ENCODE measurements at places on chromosomes 16 and 17. TPM values are rescaled to one million over a fixed set of nuclear protein-coding genes. Genes with fewer than 3 reads are reported as not detected.

The TMEM100 gene
- polyA plus RNA-seq: 42.6 TPM

The HP gene
- polyA plus RNA-seq: 49.0 TPM

The PRPSAP2 gene
- polyA plus RNA-seq: 13.3 TPM

The CACNA1H gene
- 6.5 TPM for polyA plus RNA-seq

The CRYM gene
- 0.90 TPM for polyA plus RNA-seq

The NOXO1 gene
- not detected for polyA plus RNA-seq

The TEKT3 gene
- polyA plus RNA-seq: 0.67 TPM

The SLC6A4 gene
- polyA plus RNA-seq: 0.29 TPM

The TBX6 gene
- 0.67 TPM for polyA plus RNA-seq

The TUBB3 gene
- polyA plus RNA-seq: 5.1 TPM

The ENKD1 gene
- 10.4 TPM for polyA plus RNA-seq

The SULT1A3 gene
- polyA plus RNA-seq: 5.0 TPM

The CDRT15L2 gene
- polyA plus RNA-seq: not detected

The EVPLL gene
- not detected for polyA plus RNA-seq

The EPN3 gene
- polyA plus RNA-seq: 0.67 TPM

The KRT9 gene
- polyA plus RNA-seq: not detected

The GCGR gene
- polyA plus RNA-seq: 1.4 TPM

The STAT3 gene
- polyA plus RNA-seq: 92.9 TPM

The NOS2 gene
- 0.34 TPM for polyA plus RNA-seq

The SULT1A4 gene
- polyA plus RNA-seq: 29.2 TPM

The ZSCAN10 gene
- not detected for polyA plus RNA-seq

The TM4SF5 gene
- not detected for polyA plus RNA-seq

The WSCD1 gene
- 1.2 TPM for polyA plus RNA-seq

The PLCG2 gene
- polyA plus RNA-seq: 2.0 TPM

The RRAD gene
- polyA plus RNA-seq: 2.4 TPM

The NME1 gene
- 131 TPM for polyA plus RNA-seq

The C16orf89 gene
- 25.6 TPM for polyA plus RNA-seq

The HID1 gene
- polyA plus RNA-seq: 26.3 TPM

The RNU2-1 gene
- not detected for polyA plus RNA-seq

The CCL14 gene
- 91.0 TPM for polyA plus RNA-seq

The RAB11FIP4 gene
- polyA plus RNA-seq: 12.3 TPM

The KRT16 gene
- polyA plus RNA-seq: 4.4 TPM

The NHLRC4 gene
- polyA plus RNA-seq: 0.61 TPM

The DNAAF1 gene
- 1.6 TPM for polyA plus RNA-seq

The C16orf87 gene
- 5.3 TPM for polyA plus RNA-seq

The OR3A1 gene
- not detected for polyA plus RNA-seq

The SLC9A5 gene
- 0.82 TPM for polyA plus RNA-seq

The ACE gene
- 5.7 TPM for polyA plus RNA-seq

The TAC4 gene
- not detected for polyA plus RNA-seq

The PLA2G10 gene
- polyA plus RNA-seq: 1.0 TPM

The IL17C gene
- not detected for polyA plus RNA-seq

The ST6GALNAC2 gene
- polyA plus RNA-seq: 6.4 TPM

Data from adipose tissue (tissue), 3 donors.